CD4-positive, alpha-beta T cell treated with Interleukin-10 for 1 hour (primary cell): ENCODE measurements at places on chromosomes 6 and 20.

DNA sequence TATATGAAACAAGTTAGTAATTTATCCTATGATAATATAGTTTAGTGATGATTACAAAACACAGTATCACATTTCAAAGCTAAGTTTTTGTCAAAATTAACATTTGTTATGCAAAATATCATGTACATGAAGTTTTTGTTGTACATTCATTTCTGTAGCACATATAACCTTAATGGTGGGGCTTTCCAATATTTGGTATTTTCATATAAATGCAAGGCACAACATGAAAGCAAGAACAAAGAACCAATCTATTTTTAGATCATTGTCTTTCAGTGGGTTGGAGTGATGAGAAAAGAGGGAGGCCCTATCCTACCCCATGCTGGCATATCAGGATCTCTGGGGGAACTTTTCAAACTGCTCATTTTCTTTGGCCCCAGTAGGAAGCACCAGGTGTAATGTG is 53.4 kb downstream of the FAM83B start:
- DNase-seq, result no peak

DNA sequence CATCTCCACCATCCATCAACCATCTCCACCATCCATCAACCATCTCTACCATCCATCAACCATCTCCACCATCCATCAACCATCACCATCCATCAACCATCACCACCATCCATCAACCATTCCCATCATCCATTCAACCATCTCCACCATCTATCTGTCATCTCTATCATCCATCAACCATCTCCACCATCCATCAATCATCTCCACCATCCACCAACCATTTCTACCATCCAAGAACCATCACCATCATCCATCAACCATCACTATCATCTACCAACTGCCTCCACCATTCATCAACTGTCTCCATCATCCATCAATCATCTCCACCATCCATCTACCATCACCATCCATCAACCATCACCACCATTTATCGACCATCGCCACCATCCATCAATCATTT is 78.8 kb upstream of the CDH4 start:
- no peak for DNase-seq

- DNase-seq, result peak; percentile 5
Measured at GRCh38 chr6:20056350-20056992, 155.8 kb downstream of the MBOAT1 start.

- no peak for DNase-seq
Measured at GRCh38 chr6:164246082-164246481, 831.6 kb downstream of the QKI start.

DNA sequence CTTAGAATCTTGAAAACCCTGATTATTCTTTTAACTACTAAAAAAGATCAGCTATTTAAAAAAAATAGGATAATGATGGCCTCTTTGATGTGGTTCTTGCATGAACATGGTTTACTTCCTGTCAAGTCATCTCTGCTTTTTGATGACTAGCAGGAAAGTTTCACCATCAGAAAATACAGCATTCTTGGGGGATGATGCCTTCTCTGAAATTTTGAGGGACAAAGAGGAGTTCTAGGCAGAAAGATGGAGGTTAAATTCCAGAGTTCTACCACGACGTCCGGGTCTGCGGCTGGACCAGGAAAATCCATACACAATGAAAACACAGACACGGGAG is 130.4 kb downstream of the OLIG3 start:
- DNase-seq, result peak; percentile 57

- no peak for DNase-seq
Measured at GRCh38 chr20:54134445-54135220, 39.2 kb downstream of the CYP24A1 start.

- no peak for DNase-seq
Measured at GRCh38 chr6:73665686-73666319, 12.0 kb upstream of the SLC17A5 start.

- peak; percentile 47 for DNase-seq
Measured at GRCh38 chr6:29948277-29948676, 5.9 kb downstream of the HLA-A start.

GRCh38 chr6:110951986-110952794 is 6.3 kb upstream of the GTF3C6 start:
- DNase-seq, result no peak

- peak; percentile 5 for DNase-seq
Measured at GRCh38 chr20:44247586-44248409, 690 bp downstream of the GDAP1L1 start.

GRCh38 chr20:62977613-62978560 is 25.4 kb downstream of the SLC17A9 start:
- peak; percentile 89 for DNase-seq

GRCh38 chr6:111854683-111855082 is 18.6 kb downstream of the FYN start:
- DNase-seq, result no peak

DNA sequence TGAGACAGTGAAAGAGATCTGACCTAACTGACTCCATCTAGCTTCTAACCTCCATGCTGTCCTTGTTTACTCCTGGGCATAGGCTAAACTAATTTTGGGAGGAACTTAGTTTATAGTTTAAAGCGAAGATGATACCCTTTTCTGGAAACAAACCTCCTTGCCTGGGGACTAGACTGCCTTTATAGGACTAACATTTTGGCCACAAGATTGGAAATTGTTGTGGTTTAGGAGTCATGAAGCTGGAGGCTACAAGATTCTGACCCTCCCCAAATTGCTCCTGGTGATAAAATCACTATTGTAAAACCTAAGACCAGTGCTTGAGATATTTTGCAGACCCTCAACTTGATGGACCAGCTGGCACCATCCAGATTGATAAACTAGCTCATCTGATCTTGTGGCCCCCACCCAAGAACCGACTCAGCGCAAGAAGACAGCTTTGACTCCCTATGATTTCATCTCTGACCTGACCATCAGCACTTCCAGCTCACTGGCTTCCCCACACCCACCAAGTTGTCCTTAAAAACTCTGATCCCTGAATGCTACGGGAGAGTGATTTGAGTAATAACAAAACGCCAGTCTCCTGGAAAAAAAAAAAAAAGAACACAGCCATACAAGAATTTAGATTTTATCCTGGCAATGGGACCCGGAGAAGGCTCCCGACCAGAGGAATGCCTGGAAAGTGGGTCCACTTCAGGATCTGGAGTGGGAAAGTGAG is 63.0 kb downstream of the ABHD12 start:
- no peak for DNase-seq

DNA sequence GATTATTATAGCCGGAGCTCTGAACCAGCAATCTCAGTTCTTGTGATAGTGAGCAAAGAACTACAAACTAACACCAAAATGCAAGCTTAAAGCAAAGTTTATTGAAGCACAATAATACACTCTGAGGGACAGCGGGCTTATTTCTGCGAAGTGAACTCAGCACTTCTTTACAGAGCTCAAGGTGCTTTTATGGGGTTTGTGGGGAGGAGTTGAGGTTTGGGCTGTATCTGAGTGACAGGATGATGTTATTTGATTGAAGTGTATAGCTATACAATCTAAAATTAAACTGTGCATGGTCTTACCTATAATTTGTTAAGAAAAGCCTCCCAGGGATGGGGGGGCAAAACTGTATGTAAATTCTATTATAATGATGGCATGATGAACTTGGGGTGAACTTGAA is 1.0 kb upstream of the HFE start:
- DNase-seq, result peak; percentile 70

GRCh38 chr6:143536461-143536865 is 24.9 kb upstream of the FUCA2 start:
- peak; percentile 50 for DNase-seq
